Temporal lobe (tissue), 4 donors: ENCODE measurements at places on chromosomes 16 and 17. TPM values are rescaled to one million over a fixed set of nuclear protein-coding genes. Genes with fewer than 3 reads are reported as not detected.

Gene P2RX5
- 7.9 TPM for total RNA-seq

Gene PFAS
- total RNA-seq: 34.7 TPM

Gene TEX14
- 0.49 TPM for total RNA-seq

Gene G6PC1
- not detected for total RNA-seq

Gene HID1
- total RNA-seq: 16.7 TPM

Gene EVPLL
- not detected for total RNA-seq

Gene HSF5
- total RNA-seq: under 0.01 TPM

Gene CUEDC1
- 9.1 TPM for total RNA-seq

Gene CBX2
- 5.7 TPM for total RNA-seq

Gene ARL5C
- not detected for total RNA-seq

Gene ANKRD40CL
- total RNA-seq: not detected

Gene CIBAR2
- total RNA-seq: 0.49 TPM

Gene SPHK1
- 2.5 TPM for total RNA-seq

Gene FZD2
- total RNA-seq: 6.9 TPM

Gene TUBG1
- 13.3 TPM for total RNA-seq

Gene MYH8
- not detected for total RNA-seq

Gene TMIGD1
- not detected for total RNA-seq

Gene SECTM1
- total RNA-seq: 0.74 TPM

Gene QRICH2
- total RNA-seq: 5.2 TPM

Gene DLG4
- 112 TPM for total RNA-seq

Gene KRT32
- not detected for total RNA-seq

Gene EVPL
- under 0.01 TPM for total RNA-seq

Gene ABCC11
- total RNA-seq: 0.25 TPM

Gene CTRB2
- total RNA-seq: not detected

Gene KRTAP3-2
- total RNA-seq: not detected

Gene KRT20
- total RNA-seq: 0.25 TPM

Gene ITGA2B
- total RNA-seq: 0.98 TPM

Gene CASKIN1
- 20.9 TPM for total RNA-seq

Gene KRTAP1-1
- not detected for total RNA-seq

Gene NKD1
- 1.5 TPM for total RNA-seq

Gene PRSS8
- not detected for total RNA-seq

Gene TAC4
- not detected for total RNA-seq

Gene NRN1L
- total RNA-seq: not detected

Gene VPS4A
- 28.0 TPM for total RNA-seq

Gene TCAP
- 1.5 TPM for total RNA-seq

Gene KRTAP9-8
- not detected for total RNA-seq

Gene ZNF385C
- 0.49 TPM for total RNA-seq

Gene SEPTIN1
- 0.74 TPM for total RNA-seq
